Caudate nucleus (tissue), 63 donors: ENCODE measurements at places on chromosomes 3 and 15.

GRCh38 chr15:51781506-51781905 is 30.1 kb downstream of the TMOD2 start:
- DNase-seq: no peak

- DNase-seq: no peak
Measured at GRCh38 chr3:104785947-104786346, 580.8 kb upstream of the ALCAM start.

DNA sequence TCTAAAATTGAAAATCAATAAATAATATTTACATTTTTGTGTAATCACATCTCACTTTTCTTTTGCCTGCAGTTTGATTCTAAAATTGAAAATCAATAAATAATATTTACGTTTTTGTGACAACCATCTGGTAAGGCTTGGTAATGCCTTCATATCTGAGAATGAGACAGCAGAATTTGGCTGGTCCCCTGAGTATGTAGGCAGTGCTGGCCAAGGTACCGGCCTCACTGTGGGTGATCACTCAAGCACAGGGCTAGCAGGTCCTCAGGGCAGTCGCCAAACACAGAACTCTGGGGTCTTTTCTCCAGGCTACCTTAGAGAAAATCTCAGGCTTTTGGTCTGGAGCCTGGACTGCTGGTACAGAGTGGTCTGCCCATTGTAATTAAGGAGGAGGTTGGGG is 26.2 kb downstream of the RTP3 start:
- DNase-seq: no peak

GRCh38 chr15:69163141-69163669 is 2.8 kb downstream of the GLCE start:
- DNase-seq: no peak

DNA sequence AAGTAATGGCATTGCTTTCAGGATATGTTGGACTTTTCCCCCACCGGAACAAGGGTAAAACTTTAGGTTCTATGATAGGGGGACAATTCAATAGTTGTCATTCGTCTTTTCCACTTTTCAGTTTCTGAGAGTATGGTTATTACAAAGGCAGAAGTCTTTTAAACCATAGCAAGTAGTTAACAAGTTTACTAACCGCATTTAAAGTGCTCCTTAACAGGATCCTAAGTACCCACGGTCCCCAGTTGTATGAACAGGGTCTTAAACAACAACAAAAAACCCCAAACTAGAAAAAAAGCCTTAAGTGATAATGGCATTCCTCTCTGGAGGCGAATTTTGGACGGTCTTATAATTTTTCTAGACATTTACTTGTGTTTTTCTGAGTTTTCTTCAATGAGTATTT is 831 bp downstream of the IFT57 start:
- DNase-seq: no peak

DNA sequence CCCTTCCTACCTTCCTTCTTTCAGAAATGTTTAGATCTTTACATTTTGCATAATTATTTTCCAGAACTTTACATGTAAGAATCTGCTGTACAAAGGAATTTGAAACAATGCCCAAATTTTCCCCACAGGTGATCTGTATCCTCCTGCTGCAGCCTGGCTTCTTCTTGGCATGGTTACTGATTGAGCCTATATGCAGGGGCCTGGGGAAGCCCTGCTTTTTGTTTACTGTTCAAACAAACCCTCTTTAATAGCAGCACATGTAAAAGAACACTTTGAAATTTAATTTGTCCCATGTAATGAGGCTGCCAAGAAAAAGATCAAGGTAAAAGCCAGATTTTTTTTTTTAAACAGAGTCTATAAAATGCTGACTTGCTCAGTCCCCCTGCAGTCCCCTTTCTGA is 432.2 kb downstream of the TUSC7 start:
- no peak for DNase-seq

DNA sequence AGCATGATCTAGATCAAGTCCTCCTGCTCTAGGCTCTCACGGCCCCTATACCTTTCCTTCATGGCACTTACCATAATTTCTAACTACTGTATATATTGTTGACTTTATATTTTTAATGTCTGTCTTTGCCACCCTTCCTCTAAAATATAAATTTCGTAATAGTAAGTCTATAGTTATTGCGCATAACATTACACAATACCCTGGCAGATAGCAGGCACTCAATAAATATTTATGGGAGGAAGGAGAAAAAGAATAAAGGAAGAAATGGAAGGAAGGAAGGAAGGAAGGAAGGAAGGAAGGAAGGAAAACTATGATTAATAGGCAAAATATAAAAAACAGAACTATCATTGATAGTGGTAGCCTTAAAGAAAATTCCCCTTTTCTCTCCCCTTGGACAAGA is 190.3 kb upstream of the LMCD1 start:
- DNase-seq: no peak

GRCh38 chr3:7585052-7585451 is 724.1 kb downstream of the GRM7 start:
- DNase-seq: no peak

GRCh38 chr3:183698756-183699155 is 1.2 kb downstream of the YEATS2 start:
- DNase-seq: no peak
